Daoy (cell line): ENCODE measurements at places on chromosomes 3 and 15.

- no peak for DNase-seq
These were observed 337.4 kb downstream of the NLGN1 start for GRCh38 chr3:173734895-173735294.

DNA sequence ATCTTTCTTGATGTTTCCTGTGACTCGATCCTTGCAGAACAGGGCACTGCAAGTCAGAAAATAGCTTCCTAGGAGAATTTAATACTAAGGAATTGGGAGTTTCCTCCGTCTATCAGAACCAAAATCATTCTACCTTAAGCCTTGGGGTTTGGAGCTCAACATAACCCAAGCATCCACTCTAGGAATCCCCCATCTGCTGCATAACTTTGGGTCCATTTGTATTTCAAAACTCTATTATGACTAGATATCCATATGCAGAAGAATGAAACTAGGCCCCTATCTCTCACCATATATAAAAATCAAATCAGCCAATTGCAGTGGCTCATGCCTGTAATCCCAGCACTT, 61.7 kb upstream of the AKAP13 start:
- no peak for DNase-seq

DNA sequence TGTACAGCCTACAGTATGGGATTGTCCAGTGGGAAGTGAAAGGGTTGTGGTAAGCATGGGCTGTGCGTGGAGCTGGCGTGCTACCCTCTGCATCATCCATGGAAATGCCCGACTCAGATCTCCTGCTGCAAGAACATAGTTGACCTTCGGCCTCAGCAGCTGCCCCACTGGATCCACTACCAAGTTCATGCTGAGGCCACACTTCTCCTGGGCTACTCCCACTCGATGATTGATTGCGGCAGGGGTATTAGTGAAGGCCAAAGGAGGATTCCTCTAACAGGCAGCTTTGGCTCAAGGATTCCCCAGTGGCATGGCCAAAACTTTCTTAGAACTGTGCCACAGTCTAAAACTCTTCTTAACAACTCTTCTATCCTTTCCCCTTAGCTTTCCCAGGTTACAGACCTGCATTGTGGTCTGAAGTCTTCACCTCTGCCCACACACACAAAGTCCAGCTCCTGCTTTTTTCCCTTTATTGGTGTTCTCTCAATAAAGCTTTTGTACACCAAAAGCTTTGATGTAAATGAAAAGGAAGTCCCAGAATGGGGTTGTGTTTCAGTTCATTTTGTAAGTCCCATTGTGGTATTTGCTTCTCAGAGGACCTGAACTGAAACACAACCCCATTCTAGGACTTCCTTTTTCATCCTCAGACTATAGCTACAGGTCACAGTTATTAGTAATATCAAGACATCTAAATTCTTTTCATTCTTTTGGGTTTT, 4.9 kb upstream of the TBC1D5 start:
- no peak for DNase-seq

GRCh38 chr15:29135309-29135657, 134.3 kb downstream of the NSMCE3 start:
- no peak for DNase-seq

GRCh38 chr3:144351773-144352365, 380.2 kb downstream of the DIPK2A start:
- DNase-seq: no peak

GRCh38 chr15:66569461-66570137, 3.8 kb upstream of the LCTL start:
- DNase-seq: no peak
